ENCODE measurements at places on chromosomes 2 and 18.

- H3K36me3 ChIP-seq, result peaks cover 86% of the 10 kb centered on the region
- H3K27me3 ChIP-seq, result no peaks in the 10 kb centered on the region
- H3K27ac ChIP-seq, result peak overlapping the region; percentile 18
- no peak for DNase-seq
- no peaks in the 10 kb centered on the region for H3K4me1 ChIP-seq
Measured at GRCh38 chr2:190304404-190304803, 15.2 kb downstream of the HIBCH start.

GRCh38 chr18:76801567-76802505, 20.5 kb upstream of the ZNF236 start:
- DNase-seq, result peak; percentile 70
- H3K4me3 ChIP-seq, result peak overlapping the region; percentile 64
- peaks cover 5% of the 10 kb centered on the region for H3K4me1 ChIP-seq
- peaks cover 5% of the 10 kb centered on the region for H3K27me3 ChIP-seq
- no peak overlapping the region for H3K27ac ChIP-seq

DNA sequence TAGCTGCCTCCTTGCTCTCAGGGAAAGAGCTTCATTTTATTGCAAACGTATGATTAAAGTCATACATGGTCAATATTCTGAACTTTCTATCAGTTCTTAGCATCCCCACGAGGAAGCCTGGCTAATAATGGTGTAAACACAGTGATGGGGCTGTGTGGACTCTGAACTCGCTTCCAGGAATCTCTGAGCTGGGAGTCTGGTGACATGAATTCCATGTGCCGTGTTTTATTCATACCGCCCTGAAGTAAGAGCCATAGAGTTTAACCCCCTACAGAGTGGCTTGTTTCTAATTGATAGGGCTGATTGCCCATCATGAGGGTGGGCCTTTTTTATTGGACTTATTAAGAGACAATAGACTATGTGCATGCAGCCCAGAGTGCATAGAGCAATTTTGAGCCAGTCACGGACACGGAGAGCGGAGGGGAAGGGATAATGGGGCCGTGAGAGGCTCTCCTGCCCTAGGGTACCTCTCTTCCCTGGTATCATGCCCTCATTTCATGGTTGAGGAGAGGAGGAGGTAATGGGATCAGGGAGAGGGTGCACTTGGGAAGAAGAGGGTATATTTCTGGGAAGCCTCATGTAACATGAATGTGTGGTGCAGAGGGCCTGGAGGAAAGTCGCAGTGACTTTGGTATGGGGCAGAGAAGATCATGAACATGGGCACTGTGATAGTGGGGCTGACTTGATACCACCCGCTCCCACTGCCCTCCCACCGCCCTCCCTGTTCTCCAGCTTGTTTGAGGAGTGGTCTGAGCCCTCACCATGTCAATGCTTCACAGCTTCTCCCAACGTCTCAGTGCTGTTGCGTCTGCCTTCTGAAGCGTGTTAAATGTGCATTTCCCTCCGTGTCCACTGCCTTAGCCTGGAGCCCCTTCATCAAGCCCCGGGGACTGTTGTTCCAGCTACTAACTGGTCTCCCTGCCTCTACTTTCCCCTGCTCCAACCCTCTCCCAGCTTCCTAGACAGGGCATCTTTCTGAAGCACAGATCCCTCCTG, 73.2 kb downstream of the IL1R2 start:
- no peak for DNase-seq
- no peaks in the 10 kb centered on the region for H3K36me3 ChIP-seq
- H3K27ac ChIP-seq, result peak overlapping the region; percentile 31
- H3K4me1 ChIP-seq, result peaks cover 56% of the 10 kb centered on the region

- peak; percentile 71 for DNase-seq
- peaks cover 7% of the 10 kb centered on the region for H3K27me3 ChIP-seq
- H3K36me3 ChIP-seq, result peaks cover 17% of the 10 kb centered on the region
- H3K27ac ChIP-seq, result no peak overlapping the region
- peaks cover 25% of the 10 kb centered on the region for H3K4me1 ChIP-seq
- H3K4me3 ChIP-seq, result peak overlapping the region; percentile 91
Measured at GRCh38 chr2:32947484-32948143, 861 bp downstream of the LTBP1 start.

DNA sequence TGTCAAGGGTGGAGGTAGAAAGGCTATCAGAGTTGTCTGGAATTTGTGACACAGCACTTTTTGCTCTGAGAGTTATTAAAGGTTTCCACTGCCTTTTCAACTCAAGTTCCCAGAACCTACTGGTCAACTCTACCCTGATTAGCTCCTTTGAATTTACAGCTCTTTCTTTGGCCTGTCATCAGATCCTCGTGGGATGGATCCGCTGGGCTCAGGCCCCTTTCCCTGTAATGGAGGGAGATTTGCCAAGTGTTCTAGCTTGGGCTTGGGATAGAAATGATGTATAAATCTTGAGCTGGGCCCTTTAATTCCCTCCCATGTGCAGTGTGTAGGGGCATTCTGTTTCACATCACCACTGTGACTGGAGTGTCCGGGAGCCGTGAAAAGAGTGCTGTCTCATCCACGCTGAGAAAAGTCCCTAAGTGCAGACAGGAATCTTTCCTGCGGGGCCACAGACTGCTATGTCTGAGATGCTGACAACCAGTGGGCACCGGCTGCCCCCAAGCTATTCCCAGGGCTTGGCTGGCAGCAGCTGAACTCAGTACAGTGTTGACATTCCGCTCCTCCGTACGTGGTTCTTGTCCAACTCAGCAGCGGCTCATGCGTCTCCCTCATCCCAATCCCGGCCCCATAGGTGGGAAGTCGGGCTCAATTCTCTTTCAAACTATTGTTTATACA, 46.9 kb upstream of the ARHGAP28 start:
- no peak overlapping the region for H3K27ac ChIP-seq
- H3K4me3 ChIP-seq, result no peak overlapping the region
- peaks cover 3% of the 10 kb centered on the region for H3K27me3 ChIP-seq
- H3K36me3 ChIP-seq, result no peaks in the 10 kb centered on the region
- peaks cover under 1% of the 10 kb centered on the region for H3K4me1 ChIP-seq

GRCh38 chr2:54559006-54559445, 102.9 kb downstream of the SPTBN1 start:
- H3K27ac ChIP-seq, result peak overlapping the region; percentile 89
- H3K27me3 ChIP-seq, result no peaks in the 10 kb centered on the region
- no peaks in the 10 kb centered on the region for H3K36me3 ChIP-seq
- H3K4me1 ChIP-seq, result peaks cover 70% of the 10 kb centered on the region
- no peak for DNase-seq
- peak overlapping the region; percentile 98 for H3K4me3 ChIP-seq

DNA sequence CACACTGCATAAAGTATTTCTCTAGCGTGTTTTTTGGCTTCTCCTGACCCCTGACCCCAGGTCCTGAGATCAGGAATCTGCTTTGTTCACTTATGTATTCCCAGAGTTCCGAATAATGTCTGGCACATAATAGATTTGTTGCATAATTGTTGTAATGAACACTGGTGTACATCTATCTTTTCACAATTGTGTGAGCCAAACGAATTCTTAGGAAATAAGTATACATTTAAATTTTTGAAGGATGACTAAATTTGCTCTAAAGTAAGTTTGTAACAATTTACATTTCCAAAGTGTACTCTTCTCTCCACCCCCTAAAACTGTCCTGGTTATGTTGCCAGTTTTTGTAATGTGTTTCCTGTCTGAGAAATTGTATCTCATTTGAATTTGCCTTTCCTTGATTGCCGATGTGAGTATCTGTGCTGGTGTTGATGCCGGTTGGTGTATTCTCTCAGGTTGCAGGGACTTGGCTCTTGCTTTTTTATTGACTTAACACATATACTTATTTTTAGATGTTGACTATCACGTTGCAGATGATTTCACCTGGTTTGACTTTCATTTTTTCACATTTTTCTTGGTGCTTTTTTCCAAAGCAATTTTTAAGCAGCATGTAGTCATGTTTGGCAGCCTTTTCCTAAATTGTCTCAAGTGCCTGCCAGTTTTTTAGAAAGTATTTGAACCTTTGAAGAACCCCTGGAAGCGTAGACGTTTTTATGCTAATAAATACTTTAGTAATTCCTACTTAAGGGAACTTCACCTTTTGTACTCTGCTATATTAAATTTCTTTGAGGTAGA, 16.1 kb upstream of the FARP2 start:
- peaks cover 87% of the 10 kb centered on the region for H3K36me3 ChIP-seq
- H3K4me1 ChIP-seq, result no peaks in the 10 kb centered on the region
- peak overlapping the region; percentile 46 for H3K27ac ChIP-seq
- no peaks in the 10 kb centered on the region for H3K27me3 ChIP-seq
- no peak overlapping the region for H3K4me3 ChIP-seq

DNA sequence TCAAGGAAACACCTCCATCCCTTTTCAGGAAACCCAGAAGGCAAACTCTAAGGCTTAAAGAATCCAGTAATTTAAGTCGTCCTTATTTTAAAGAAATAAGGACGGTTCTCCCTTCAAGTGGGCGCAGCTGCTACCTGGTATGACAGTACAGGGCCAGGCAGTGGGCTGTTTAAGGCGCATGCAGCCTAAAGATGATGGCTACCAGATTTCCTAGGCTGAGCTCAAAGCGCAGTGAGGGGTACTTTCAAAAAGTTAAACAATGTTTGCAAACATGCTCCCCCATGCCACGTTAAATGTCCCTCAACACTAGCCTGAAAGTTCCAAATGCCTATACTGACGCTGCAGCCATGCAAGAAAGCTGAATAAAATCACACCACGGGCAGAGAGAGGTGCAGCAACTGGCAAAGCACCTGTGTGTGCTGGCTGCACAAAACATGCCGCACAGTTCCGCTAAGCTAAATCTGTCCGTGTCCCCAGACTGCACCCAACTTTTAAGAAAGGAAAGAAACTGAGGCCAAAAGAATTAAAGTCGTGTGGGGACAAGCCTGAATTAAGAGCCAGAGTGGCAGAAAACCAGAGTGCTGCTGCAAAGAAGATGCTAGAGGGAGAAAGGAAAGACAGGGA, 583 bp downstream of the HIBCH start:
- H3K36me3 ChIP-seq, result peaks cover 19% of the 10 kb centered on the region
- peak overlapping the region; percentile 97 for H3K4me3 ChIP-seq
- peak overlapping the region; percentile 95 for H3K27ac ChIP-seq
- DNase-seq, result peak; percentile 14
- peaks cover 42% of the 10 kb centered on the region for H3K4me1 ChIP-seq

DNA sequence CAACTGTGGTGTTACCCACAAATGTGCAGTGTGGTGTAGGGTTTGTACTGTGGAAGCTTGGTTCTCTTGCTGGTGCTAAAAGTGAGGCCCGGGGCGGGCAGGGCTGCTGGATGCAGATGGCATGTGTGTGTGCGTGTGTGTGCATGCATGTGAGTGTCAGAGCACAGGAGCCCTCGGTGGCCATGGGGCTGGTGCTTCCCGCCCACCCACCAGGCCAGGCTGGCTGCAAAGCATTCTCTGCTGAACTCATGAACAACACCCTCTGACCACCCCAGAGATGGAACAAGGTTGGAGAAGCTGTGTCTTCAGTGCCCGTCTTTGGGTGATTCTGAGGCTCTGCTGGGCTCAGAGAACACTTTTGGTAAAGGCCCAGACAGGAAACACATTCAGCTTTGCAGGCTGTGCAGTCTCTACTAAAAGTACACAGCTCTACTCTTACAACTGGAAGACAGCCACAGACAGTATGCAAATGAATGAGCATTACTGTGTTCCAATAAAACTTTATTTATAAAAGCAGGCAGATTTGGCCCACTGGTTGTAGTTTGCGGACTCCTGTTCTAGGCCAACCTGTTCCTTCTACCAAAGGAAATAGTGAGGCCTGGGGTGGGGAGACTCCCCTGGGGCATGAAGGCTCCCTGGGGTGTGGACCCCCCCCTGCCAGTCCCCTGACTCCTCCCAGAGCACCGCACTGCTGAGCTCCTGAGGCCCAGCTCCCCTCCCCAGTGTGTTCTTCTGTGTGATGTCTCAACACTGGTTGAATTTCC, 225.3 kb upstream of the HDAC4 start:
- no peak overlapping the region for H3K4me3 ChIP-seq
- H3K4me1 ChIP-seq, result peaks cover 11% of the 10 kb centered on the region
- H3K27ac ChIP-seq, result no peak overlapping the region
- peaks cover 3% of the 10 kb centered on the region for H3K27me3 ChIP-seq

- DNase-seq, result no peak
- H3K36me3 ChIP-seq, result no peaks in the 10 kb centered on the region
- H3K4me3 ChIP-seq, result no peak overlapping the region
- H3K27ac ChIP-seq, result no peak overlapping the region
Measured at GRCh38 chr2:162929571-162929970, 91.0 kb upstream of the KCNH7 start.

DNA sequence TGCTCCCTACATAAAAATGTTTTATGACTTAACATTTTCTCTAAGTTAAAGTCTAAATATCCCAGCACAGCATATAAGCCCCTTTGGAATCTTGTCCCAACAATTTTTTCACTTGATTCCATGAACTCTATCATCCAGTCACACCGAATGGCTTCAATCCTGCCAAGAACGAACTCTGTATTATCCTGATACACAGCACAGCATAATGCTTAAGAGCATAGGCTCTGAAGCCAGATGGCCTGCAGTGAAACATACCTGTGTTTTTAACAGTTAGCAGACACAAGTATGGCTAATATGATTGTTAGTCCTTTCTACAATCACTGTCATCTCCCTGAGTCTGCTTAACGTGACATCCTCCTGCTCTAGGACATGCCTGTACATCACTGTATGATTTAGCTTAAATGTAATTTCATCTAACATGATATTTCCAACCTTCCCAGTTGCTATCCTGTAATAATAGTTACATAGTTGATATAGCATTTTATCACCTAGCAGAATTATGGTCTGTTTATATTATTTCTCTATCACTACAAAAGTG, 669.5 kb downstream of the ERBB4 start:
- no peak overlapping the region for H3K4me3 ChIP-seq
- H3K4me1 ChIP-seq, result no peaks in the 10 kb centered on the region
- H3K27me3 ChIP-seq, result no peaks in the 10 kb centered on the region
- H3K27ac ChIP-seq, result no peak overlapping the region
- no peak for DNase-seq

DNA sequence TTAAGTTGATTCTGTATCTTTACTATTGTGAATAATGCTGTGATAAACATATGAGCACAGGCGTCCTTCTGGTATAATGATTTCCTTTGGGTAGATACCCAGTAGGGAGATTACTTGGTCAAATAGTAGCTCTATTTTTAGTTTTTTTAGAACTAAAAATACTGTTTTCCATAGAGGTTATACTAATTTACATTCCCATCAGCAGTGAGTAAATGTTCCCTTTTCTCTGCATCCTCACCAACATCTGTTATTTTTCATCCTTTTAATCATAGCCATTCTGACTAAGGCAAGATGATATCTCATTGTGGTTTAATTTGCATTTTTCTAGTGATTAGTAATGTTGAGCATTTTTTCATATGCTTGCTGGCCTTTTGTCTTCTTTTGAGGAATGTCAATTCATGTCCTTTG, 35.1 kb downstream of the PMS1 start:
- H3K27me3 ChIP-seq, result no peaks in the 10 kb centered on the region
- H3K4me1 ChIP-seq, result no peaks in the 10 kb centered on the region
- H3K36me3 ChIP-seq, result peaks cover 55% of the 10 kb centered on the region
- no peak overlapping the region for H3K27ac ChIP-seq

Measured in nephron progenitor cell (in vitro differentiated cells).